Cortex of kidney (tissue), 1 donor: ENCODE measurements at places on chromosomes 7 and 10.

DNA sequence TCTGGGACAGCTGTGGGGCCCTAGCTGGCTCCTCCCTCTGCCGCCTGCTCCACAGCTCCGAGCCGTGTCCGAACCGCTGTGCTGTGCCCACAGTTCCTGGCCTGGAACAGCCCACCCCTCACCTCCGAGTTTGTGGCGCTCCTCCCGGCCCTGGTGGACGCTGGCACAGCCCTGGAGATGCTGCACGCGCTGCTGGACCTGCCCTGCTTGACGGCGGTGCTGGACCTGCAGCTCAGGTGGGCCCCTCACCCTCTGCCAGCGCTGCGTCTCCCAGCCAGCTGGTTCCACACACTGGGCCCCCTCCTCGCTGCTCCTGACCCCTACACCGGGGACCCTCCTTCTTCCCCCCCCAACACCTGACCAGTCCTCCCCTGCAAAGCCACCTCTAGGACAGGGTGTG lies 12.1 kb downstream of the AP5Z1 start:
- DNase-seq = no peak

DNA sequence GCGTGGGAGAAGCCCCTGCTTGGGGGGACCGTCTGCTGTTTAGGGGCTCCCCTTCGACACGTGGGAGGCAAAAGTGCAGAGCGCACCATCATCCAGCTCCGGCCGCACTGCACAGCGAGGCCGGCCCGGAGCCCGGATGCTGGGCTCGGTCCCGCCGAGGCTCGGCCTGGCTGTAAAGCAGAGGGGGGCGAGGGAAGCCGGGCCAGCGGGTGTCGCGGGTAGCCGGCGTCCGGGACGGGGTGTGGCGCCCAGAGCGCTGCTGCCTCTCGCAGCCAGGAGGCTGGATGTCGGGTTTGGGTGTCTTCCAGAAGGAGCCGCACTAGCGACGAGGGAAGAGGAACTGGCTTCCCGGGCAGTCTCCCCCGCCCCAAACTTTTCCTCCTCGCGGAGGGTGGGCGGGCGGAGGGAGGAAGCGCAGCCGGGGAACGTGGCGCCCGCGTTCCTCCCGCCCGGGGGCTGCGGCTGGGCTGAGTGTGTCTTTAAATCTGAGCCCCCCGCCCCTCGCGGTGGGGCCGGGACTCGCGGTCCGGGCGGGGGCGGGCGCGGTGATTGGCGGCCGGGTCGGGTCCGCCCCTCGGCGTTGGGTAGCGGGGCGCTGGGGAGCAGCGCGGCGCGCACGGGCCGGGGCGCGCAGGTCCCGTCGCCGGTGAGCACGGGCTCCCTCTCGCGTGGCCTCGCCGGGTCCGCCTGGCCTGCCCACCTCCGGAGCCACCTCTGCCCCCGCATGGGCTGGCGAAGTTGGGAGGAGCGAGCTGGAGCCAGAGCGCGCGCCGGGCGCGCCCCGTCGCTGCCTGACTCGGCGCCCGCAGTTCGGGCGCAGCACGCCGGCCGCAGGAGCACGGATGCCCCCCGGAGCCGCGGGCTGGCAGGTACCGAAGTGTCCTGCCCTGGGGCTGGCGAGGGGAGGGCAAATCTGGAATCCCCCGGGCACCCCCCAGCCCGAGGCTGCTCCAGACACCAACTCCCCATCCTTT lies at the start of gene PALD1:
Gene PALD1 (plus strand): TSS at position 577 of the 974 bp plus-strand sequence. CDS start 47,185 bp downstream, outside the sequence.
- DNase-seq = no peak

DNA sequence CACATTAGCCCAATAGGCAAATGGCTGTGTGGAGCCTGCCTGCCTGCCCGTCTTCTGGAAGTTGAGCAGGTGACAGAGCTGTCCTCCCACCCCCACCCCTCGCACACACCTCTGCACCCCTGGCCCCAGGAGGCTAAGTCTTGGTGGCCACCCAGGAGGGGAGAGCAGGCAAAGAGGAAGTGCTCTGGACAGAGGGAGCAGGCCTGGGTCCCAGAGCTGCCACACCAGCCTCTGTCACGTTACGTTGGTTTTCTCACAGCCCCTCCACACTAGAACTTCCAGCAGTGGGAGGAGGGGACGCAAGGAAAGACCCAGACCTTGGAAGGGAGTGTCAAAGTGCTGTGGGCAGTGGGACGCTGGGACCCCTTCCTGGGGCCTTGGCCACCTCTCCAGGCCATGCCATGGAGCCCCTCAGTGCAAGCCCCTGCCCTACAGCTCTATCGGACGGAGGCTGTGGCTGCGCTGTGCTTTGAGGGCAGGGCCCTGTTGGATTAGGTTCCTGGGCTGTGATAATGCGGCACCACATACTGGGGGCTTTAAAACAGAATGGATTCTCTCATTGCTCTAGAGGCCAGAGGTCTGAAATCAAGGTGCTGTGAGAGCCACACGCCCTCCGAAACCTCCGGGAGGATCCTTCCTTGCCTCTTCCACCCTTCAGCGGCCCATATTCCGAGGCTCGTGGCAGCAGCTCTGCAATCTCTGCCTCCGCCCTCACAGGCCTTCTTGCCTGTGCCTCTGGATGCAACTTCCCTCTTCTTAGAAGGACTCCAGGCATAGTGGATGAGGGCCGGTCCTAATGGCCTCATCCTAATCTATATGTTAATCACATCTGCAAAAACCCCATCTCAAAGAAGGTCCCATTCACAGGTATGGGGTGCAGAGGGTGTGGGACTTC lies 9.9 kb downstream of the PRKAG2 start:
- no peak for DNase-seq

DNA sequence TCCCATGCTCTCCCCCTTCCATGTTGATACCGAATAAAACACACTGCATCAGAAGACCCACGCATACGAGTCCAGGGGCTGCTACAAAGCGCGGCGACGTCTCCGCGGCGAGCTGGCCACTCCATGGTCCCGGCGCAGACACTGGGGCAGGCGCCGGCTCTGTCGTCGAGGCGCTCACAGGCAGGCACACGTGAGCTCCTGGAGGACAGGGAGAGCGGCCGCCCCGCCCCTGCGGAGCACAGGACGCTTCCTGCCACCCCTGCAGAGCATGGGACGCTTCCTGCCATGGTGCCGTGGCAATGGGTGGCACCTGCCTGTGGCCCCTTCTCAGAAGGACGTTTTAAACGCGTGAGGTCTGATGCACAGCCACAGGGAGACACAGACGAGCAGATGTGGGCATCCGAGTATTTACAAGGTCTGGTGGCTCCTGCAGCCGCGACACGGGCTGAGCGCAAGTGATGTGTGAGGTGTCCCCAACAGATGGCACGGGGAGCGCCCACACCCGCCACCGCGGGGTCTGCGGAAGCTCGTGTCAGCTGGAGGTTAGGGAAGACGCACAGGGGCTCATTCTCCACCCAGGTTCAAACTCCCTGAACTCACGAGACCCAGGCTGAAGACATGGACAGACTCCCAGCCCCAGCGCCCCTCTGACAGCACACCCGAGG lies 21.4 kb upstream of the GPR146 start:
- no peak for DNase-seq

DNA sequence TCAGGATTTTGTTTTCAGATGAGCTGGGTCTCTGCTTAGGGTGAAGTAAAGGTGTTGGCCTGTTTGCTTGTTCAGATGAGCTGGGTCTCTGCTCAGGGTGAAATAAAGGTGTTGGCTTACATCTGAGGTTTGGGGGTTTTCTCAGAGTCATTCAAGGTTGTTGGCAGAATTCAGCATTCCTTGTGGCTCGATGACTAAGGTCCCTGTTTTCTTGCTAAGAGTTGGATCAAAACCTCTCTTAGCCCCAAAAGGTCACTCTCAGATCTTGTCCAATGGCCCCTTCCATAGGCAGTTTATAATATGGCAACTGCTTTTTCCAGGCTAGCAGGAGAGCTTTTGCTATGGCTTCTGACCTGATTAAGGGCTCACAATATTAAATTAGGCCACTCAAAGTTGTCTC lies 106.6 kb downstream of the ADAM22 start:
- no peak for DNase-seq

- no peak for DNase-seq
These were observed 339.1 kb downstream of the SEMA3D start for GRCh38 chr7:84847790-84848189.

DNA sequence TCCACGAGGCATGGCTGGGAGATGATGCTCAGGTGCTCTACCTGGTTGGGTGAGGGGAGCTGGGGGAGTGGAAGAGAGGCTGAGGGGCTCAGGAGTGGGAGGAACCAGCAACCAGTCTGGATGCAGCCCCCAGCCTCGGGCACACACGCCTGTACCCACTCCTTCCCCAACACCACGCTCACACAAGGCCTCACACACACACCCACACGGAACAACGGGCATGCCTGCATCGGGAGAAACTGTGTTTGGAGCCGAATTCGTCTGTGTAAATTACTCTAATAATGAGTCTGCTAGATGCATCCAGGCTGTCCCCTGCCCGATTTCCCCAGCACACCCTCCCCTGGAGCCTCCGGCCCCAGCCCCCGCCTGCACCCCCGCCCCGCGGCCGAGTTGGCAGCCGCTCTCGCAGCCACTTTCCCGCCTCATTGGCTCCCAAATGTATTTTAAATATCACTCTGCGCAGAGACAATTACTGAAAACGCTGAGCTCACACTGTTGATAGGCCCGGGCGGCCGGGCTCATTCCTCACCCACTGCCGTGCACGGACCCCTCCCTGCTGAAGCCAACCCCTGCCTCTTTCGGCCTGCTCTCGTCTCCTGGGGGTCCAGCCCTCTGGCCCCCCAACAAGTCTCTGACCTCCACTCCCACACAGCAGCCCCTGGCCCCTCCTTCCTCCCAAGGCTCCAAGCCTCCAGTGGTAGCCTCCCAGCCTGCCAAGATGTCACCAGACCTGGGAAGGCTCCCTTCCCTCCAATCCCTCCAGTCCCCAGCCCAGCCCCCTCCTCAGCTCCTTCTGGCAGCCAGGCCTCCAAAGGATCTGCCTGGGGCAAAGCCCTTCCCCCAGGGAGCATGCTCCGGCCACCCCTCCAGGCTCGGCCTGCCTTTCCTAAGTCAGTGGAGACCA lies 11.1 kb downstream of the H2BK1 start:
- DNase-seq = no peak

DNA sequence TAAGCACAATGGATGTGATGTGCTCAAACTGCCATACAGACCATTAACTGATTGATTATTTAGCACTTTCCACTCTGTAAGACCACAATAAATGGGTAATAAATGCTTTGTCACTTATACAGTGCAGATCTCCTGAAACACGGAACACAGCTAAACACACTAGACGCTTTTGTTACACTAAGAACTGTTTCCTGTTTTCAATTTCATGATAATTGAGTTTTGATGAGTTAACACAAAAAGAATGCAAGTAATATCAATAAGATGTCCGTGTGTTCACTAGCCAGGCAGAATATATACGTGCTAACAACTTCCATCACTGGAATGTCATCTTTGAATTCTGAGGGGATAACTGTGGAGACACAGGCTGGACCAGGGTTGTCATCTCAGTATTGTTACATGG lies 178.8 kb downstream of the SKAP2 start:
- DNase-seq = no peak

GRCh38 chr7:128425850-128426249 lies 16.1 kb upstream of the IMPDH1 start:
- DNase-seq = no peak

- no peak for DNase-seq
These were observed 48.9 kb downstream of the ASB13 start for GRCh38 chr10:5617521-5617920.

GRCh38 chr7:64114791-64115190 lies 69.6 kb downstream of the ZNF727 start:
- no peak for DNase-seq

GRCh38 chr7:129829737-129830631 lies 122.8 kb downstream of the UBE2H start:
- DNase-seq = no peak

- no peak for DNase-seq
These were observed at the start of gene SLC13A4 for GRCh38 chr7:135728136-135728669. Gene SLC13A4 (minus strand): TSS chr7:135728186. CDS start chr7:135727496, 690 bp downstream.

- DNase-seq = no peak
These were observed 101.0 kb downstream of the SVIL start for GRCh38 chr10:29533696-29534285.

GRCh38 chr10:97843281-97843671 lies 6.4 kb upstream of the GOLGA7B start:
- DNase-seq = no peak

- DNase-seq = no peak
These were observed 100.9 kb downstream of the JCAD start for GRCh38 chr10:29958440-29958839.

DNA sequence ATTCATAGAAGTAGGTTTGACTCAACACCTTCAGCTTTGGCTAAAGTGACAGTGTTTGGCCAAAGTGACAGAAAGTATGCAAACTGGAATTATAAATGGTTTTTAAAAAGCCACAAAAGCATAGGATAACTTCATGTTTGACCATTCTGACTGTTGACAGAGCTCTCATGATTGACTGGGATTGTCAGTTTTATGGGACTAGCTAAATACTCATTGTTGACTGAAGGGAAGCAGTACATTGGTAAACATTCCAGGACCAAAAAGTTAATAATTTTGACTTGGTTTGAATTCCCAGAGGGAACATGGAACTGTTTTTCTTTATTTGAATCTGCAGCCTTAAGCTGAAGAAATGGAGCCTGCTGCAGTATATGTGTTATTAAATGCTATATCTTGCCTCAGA lies 84.6 kb upstream of the STEAP4 start:
- no peak for DNase-seq

GRCh38 chr10:12561307-12561706 lies 212.0 kb downstream of the CAMK1D start:
- no peak for DNase-seq

DNA sequence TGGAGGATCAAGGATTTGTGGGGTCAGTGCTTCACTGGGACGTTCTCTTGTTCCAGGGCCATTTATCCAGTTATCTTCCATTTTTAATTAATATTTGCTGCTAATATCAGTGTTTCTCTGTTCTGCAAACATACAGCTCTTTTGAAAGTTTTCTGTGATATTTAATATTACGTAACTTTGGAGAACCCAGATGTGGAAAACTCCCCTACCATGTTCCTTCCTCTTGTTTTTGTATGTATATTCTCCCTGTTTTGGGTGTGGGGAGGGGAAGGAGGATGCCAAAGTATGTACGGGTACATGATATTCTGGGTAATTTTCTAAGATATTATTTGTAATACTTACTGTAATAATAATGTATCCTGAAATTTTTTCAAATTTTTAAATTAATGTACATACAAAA lies 55.9 kb downstream of the MYO3A start:
- no peak for DNase-seq
